ENCODE measurements at places on chromosomes 7 and 10.

DNA sequence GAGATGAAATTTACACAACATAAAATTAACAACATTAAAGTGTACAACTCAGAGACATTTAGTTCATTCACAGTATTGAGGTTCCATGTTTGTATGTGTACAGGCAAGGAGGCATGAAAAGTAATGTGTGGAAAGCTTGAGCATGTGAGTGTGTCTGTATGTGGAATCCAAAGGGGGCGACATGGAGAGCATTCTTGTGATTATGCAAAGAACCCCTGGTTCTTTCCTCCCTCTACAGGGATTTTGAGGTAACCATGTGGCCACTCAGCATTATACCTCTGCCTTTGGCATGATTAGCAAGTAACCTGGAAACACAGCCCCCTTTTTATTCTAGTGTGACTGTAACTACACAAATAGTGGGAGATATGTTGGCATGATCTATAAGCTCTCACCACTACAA lies 21.0 kb downstream of the OR2F1 start:
- DNase-seq, result no peak

GRCh38 chr7:139771001-139771956 lies 6.5 kb downstream of the HIPK2 start:
- DNase-seq, result no peak

DNA sequence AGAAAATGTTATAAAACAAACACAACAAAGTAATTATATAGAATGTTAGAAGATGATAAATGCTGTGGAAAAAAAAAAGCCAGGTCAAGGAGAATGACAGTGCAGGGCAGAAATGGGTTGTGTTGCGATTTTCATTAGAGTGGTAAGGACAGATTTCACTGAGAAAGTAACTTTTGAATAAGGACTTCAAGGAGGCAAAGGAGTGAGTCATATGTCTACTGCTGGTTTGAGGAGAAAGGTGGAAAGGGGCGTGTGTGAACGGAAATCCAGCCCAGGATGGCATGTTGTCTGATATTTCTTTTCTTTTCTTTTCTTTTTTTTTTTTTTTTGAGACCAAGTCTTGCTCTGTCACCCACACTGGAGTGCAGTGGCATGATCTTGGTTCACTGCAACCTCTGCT lies 12.3 kb upstream of the DLD start:
- DNase-seq, result no peak

DNA sequence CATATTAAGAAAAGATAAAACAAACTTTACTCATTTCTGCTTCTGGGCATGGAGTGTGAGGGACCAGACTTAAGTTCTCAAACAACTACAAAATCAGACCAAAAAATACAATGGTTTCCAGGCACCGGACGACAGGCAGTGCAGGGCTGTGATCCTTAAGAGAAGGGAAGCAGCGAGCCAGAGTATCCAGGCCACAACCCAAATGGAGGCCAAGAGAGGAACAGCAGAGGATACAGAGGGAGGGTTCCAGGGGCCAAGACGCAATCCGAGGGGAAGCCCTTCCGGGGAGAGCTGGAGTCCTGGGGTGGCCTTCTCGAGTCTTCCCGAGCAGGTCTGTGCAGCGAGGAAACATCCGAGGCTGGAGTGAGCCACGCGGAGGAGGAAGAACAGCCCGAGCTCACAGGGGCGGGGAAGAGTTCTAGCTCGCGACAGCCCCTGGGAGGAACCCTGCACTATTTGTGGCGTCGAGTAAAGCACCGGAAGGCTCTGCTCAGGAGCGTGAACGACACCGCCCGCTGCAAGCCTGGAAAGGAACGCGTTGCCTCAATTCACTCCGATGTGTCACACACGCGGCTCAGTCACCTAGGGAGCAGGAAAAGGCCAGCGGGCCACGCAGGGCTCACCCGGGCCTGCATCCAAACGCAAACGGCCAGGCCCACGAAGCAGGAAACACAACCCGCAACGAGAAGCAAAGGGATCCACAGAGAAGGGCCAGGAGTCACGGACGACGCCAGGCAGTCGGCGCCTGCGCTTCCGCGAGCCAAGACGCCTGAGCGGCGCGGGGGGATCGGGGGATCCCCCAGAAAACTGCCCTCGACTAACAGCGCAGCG lies 933 bp upstream of the RNF32 start:
- DNase-seq, result no peak

DNA sequence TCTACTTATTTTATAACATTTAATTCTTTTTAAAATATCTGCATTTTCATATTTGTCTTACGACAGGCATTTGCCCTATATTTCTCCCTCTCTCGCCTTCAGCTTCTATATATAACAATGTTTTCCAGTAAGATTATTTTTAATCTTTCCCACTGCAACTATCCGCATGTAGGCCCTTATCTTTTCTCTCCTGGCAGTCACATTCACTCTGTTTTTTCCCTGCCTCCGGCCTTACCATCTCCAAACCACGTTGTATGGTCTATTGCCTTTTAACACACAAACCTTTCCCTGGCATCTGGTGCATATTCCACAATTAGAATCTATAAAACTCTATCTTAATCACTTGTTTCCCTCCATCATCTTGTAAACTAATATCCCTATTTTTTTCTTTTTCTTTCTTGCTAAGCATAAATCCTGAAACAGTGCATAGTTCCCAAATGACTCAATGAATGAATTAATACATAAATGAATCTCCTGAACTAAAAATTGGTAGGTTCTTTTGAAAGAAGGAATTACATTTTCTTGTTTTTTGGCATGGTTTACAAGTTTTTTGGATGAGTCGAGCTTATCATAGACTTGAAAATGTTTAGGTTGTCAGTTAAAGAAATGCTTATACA lies 173.2 kb downstream of the SEMA3A start:
- peak; percentile 49 for DNase-seq

DNA sequence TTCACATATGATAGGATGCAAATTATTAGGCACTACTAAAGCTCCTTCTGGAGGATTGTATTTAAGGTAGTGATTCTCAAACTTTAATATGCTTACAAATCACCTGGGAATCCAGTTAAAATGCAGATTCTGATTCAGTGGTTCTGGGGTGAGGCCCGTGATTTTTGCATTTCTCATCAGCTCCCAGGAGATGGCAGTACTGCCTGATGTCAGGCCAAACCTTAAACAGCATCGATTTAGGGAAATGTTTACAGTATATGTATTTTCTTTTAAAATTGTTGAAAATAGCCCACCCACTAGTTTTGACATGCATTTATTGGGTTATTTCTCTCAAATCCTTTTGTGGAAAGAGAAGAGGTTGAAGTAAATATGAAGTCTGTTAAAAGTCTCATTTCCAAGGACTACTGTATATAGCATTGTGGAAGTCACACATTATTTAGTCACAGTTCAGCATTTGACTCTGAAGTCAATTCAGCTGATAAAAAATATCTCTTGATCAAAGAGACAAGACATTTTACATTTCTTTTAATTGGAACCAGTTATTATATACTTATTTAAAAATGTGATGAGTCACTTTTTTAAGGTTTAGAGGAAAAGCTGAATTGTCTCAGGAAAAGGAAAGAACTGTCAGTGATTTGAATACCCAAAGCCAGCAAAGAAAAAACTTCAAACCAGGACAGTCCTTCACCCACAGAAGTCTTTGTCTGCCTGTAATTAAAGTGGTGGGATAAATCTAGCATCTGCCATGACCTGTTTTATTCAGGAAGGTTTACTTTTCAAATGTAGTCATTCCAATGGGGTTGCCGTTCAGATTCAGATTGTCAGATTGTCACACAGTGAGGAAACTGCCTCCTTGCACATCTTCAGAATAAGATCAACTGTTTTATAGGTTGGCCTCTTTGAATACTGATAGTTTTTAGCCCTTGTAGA lies 21.1 kb upstream of the HBP1 start:
- DNase-seq, result no peak

- DNase-seq, result peak; percentile 25
Measured at GRCh38 chr10:95784279-95784913, 28.4 kb downstream of the ENTPD1 start.

DNA sequence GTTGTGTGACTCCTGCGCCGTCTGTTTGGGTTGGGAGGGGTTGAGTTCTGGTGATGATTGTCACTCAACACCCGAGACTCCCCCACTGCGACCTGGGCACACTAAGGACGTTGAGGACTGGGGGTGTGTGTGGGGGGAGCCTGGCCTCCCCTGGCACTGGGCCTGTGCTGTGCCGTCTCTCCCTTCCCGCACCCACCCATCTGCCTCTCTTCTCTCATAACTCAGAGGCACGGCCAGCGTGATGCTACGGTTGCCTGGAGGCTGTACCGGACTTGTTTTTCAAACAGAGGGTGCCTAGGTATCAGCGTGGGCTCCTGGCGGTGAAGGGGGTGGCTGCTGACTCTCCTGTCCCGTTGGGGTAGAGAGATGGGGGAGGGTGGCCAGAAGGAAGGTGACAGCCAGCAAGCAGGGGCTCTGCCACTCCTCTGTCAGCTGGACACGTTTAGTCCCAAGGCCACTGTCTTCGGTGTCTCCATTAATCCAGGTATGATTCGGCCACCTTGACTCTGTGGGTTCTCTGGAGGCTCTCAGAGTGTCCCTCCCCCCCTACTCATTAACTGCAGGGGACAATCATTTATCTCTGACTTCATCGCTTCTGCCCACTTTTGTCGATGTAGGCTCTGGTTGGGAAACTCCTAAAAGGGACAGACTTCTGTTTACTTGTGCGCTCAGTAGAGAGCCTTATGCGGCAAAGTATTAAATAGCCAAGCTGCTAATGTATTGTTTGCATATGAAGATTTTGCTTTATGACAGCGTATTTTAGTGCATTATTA lies 56.5 kb upstream of the PFKFB3 start:
- DNase-seq, result peak; percentile 25

GRCh38 chr10:69506487-69506833 lies 55.2 kb downstream of the TSPAN15 start:
- DNase-seq, result no peak

DNA sequence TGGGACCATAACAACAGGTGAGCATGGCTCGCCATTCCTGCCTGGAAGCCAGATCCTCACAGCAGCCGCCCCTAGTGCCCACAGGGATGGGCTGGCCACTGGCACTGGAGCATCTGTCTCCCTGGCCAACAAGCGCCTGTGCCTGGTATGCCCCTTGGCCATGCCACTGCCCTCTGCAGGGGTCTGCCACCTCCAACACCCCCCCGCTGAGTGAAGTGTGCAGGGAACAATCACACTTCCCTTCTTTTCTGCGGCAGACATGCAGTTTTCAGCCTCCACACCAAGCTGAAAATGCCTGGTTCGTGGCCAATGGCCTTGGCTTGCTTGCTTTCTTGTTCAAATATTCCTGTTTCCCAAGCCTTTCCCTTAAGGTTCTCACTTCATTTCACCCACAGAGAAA lies 50.7 kb downstream of the HSPA12A start:
- no peak for DNase-seq

DNA sequence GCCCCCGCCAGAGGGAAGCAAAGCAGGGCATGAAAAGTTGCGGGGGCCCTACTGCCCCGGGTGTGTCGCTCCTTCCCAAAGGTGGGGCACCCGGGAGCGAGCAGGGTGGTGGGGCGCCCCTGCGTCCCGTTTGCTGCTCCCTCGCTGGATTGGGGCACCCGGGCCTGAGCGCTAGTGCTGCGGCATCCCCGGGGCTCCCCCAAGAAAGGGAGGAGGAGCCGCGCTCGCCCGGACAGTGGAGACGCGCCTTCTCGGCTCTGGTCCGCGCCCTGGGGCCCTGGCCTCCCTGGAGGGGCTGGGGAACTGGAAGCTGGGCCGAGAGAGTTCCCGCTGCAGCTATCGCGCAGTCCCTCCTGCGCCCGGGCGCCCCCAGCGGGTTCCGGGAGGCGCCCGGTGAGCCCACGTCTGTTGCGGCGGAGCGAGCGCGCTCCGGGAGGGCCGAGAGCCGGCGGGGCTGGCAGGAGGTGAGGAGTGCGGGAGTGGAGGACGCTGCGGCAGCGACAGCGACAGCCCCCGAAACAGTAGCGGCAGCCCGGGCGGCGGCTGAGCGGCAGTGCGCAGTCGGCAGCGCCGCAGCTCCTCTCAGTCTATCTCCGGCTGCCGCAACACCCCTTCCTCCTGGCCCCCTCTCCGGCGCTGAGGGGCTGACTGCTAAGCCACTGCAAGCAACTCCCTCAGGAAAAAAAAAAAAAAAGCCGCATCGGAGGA lies 504 bp upstream of the BMPER start:
- peak; percentile 66 for DNase-seq

- no peak for DNase-seq
Measured at GRCh38 chr7:106092204-106092603, 19.9 kb downstream of the SYPL1 start.

DNA sequence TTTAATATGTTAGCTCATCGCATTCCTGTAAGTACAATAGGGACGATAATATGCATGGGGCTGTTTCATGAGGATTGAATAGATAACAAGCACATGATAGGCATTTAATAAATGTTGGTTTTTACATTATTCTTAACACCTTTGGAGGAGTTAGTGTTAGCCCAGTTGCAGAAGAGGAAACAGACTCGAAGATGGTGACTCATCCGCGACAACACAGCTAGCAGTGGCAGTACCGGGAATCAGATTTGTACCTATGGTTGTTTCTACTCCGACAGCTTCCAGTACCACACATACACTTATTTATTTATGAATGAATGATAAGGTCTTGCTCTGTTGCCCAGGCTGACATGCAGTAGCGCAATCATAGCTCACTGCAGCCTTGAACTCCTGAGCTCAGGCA lies 2.9 kb downstream of the LRMDA start:
- DNase-seq, result no peak

DNA sequence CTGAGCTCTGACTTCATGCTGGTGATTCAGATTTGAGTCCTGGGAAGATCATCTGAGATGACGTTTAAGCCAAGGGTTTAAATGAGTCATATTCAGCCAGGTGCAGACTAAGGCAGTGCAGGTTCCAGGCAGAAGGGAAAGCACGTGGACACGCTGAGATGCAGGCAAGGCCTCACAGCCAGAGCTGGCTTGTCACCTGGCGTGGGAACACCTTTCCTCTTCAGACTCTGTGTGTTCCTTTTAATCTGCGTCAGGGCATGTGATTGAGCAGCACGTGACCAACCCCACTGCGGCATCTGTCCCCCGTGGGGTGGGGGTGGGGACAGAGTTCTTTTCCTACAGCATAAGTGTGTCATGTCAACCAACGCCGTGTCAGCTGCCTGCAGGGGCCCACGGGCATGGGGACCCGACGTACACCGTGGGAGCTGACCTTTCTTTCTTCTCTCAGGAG lies 10.7 kb upstream of the IDI2 start:
- DNase-seq, result no peak

GRCh38 chr7:140018125-140019043 lies 44.4 kb downstream of the PARP12 start:
- DNase-seq, result no peak

DNA sequence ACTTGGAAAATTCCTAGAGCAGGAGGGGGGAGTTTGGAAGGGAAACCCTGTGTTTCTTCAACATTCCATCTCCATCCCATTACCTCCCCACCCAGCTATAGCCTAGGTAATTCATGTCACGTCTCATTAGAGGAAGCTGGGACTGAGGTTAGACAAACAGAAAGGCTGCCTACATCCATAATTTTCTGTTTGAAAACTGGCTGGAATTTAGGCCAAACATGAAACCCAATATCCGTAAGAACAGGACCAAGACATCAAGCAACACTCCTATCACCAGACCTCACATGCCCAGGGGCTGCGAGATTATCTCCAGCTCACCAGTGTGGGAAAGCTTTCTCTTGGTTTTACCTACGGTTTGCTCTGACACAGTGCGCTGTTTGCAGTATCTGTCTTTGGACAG lies 316.3 kb downstream of the FRMD4A start:
- no peak for DNase-seq

All from NCI-H2171 treated with DMSO at 0.1 percent for 48 hours (cell line).